ENCODE measurements at places on chromosomes 4 and X. TPM values are rescaled to one million over a fixed set of nuclear protein-coding genes. Genes with fewer than 3 reads are reported as not detected.

DNA sequence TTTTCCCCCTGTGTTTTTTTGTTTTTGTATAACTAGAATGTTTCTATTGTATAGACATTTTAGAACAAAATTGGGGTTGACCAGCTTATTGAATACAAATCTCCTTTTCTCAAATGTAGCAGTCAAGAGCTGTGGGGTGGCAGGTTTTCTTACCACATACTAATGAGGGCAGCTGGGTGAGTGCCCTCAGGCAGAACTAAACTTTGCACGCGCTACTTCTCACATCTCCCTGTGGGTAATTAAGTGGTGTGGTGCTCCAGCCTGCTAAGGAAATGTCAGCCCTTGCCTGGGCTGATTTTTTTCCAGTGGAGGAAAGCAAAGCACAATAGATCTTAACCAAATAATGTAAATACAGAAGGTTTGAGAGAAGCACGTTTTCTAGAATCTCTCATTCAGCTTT, 717.6 kb upstream of the TENM3 start:
- DNase-seq, result no peak

DNA sequence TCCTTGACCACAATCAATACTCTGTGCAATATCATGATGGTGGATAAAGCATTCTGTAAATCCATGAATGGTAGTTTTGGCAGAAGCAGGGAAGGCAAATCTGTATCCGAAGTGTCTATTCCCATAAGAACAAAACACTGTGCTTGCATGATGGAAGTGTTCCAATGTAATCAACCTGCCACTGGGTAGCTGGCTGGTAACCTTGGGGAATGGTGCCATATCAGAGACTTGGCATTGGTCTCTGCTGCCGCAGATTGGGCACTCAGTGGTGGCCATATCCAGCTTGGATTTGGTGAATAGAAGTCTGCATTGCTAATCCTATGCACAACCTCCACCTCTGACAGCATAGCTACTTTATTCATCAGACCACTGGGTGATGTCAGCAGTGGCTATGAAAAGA, 114.3 kb upstream of the EMCN start:
- no peak for DNase-seq

DNA sequence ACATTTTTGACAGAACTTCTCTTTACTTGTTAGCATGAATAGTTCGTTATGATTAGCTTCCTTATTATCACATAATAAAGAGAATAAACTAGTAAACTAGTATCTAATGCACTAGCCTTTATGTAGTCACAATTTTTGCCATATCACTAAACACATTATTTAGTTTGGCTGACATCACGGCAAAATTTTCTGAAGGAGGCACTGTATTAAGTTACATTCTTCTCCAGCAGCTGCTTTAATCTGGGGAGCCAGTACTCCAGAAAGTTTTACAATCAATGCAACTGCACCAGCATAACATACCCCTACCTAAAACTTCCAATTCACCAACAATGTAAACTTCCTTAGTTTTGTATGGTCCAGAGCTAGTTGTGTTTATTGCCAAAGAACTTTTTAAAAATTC, 87.8 kb downstream of the FIP1L1 start:
- DNase-seq, result peak; percentile 65

- peak; percentile 42 for DNase-seq
Observed at GRCh38 chr4:40311811-40312346, 23.3 kb upstream of the CHRNA9 start.

GRCh38 chr4:95249426-95250021, 299.2 kb downstream of the UNC5C start:
- no peak for DNase-seq

- no peak for DNase-seq
Observed at GRCh38 chr4:57490520-57491255, 380.5 kb upstream of the IGFBP7 start.

GRCh38 chr4:45293335-45293734, 567.0 kb upstream of the GNPDA2 start:
- DNase-seq, result no peak

GIMD1 gene
- not detected for total RNA-seq

- DNase-seq, result no peak
Observed at GRCh38 chr4:151679231-151679630, 81.6 kb downstream of the GATB start.

GRCh38 chr4:89000844-89001360, 56.1 kb downstream of the FAM13A start:
- DNase-seq, result peak; percentile 49

ENOX2 gene
- total RNA-seq, result 9.2 TPM

DNA sequence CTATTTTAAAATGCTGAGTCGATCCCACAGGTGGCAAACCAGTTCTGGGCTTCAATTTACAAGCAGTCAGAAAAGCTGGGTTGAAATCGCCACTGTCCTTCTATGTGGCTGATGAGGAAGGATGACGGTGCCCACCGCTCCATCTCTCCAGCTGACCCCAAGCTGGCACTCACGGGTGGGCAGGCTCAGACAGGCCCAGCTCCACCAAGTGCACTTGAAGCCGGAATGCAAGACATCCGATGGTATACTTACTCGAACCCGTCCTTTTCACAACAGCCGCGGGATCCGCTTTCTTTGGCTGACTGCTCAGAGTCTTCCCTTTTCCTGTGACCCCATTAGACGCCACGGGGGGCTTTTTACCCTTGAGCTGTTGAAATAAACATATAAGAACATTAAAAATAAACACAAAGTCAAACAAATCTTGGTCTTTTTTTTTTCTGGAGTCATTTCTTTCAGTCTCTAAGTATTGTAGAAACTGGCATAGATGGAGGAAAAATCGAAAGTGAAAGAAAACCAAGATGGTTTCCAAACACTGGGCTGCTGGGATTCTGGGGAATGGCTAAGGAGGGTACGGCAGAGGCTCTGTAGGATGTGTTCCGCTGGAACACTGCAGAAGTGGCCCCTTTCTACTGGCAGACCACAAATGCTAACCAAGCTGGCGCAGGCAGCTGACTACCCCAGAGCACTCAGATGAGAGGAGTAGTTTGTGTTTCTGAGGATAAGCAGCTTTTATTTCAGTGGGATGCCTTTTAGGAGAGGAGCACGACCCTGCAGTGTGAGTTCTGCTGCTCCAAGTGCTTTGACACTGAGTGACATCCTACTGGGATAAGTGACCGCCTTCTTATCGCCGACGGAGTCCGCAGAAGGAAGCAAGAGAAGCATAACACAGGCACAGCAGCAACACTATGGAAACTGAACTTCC, 160.9 kb downstream of the AFAP1 start:
- DNase-seq, result no peak

DIPK2B gene
- total RNA-seq, result 30.2 TPM

GLA gene
- 18.9 TPM for total RNA-seq

- no peak for DNase-seq
Observed at GRCh38 chr4:11376146-11376545, 52.5 kb downstream of the HS3ST1 start.

- DNase-seq, result no peak
Observed at GRCh38 chrX:18883234-18883960, 100.5 kb downstream of the PHKA2 start.

GRCh38 chrX:68424719-68425118, 8.6 kb downstream of the OPHN1 start:
- DNase-seq, result no peak

DNA sequence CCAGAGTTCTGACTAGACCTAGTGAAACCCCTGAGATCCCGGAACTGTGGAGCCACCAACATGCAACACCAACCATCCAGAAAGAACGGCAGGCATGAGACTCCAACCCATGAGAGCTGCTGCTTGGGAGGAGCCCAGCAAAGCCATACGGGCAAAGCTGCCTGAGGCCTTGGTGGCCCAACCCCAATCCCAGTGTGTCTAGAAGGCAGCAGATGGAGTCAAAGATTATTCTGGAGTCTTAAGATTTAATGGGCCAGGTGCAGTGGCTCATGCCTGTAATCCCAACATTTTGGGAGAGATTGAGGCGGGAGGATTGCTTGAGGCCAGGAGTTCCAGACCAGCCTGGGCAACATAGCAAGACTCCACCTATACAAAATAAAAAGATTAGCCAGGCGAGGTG, 49.2 kb upstream of the PDK3 start:
- no peak for DNase-seq

- DNase-seq, result peak; percentile 41
Observed at GRCh38 chr4:108171339-108172230, 2.9 kb upstream of the LEF1 start.

GRCh38 chrX:21993265-21993664, 38.9 kb upstream of the PHEX start:
- no peak for DNase-seq

DNA sequence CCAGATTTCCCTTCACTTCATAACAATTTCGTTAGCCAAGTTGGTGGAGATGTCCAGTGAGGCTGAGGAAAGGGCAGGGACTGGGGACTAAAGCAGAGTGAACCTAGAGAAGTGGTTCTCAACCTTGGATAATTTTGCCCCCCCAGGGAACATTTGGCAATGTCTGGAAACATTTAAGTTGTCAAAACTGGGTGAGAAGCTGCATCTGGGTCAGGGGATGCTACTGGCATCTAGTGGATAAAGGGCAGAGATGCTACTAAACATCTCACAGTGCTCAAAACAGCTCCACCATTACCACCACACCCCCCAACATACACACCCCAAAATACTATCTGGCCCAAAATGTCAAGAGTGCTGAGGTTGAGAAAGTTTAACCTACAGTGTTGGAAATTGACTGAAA, 32.0 kb upstream of the FGF16 start:
- DNase-seq, result peak; percentile 4

GRCh38 chr4:148704291-148704690, 262.1 kb upstream of the NR3C2 start:
- DNase-seq, result no peak

BEX1 gene
- total RNA-seq, result 0.51 TPM

DNA sequence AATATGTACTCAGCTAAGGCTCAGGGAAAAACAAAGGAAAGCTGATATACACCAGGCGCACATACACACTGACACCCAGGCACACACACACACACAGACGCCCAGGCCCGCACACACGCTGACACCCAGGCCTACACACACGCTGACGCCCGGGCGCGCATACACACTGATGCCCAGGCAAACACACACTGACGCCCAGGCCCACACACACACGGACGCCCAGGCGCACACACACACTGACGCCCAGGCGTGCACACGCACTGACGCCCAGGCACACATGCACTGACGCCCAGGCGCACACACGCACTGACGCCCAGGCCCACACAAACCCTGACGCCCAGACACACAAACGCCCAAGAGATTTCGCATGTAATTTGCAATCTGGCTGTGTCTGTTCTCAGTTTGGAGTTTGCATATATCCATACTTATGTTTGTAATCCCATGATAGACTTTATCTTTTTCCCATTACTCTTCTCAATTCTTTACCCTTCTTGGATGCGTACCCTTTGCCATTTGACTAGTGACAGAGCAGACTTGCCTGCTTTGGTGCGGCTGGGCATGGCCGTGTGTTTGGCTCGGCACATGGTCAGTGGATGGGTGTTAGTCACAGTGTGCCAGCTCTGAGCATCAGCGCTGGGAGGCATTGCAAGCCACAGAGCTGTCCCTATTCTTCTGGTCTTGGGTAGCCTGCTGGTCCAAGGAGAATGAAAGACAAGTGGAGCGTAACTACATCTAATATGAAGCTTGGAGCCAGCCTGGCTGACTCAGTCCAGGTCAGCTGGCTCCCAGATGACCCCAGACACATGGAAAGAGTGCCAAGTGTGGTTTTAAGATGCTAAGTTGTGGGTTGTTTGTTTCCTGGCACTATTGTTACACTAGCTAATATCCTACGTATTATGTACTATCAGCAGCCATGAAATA, 632.4 kb upstream of the ZFP42 start:
- DNase-seq, result no peak

- no peak for DNase-seq
Observed at GRCh38 chr4:26326791-26327190, 6.0 kb downstream of the RBPJ start.

DNA sequence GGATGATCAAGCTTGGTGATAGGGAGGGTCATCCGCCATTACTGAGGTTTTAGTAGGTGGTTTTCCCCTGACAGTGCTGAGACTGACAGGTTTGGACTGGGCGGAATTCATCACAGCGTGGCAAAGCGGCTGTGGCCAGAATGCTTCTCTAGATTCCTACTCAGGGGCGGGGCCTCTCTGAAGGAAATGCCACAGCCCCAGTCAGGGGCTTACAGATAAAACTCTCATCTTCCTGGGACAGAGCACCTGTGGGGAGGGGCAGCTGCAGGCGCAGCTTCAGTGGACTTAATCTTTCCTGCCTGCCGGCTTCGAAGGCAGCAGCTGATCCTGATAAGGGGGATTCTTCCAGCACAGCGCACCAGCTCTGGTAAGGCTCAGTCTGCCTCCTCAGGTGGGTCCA, 316.7 kb downstream of the RPA4 start:
- DNase-seq, result no peak

- no peak for DNase-seq
Observed at GRCh38 chrX:110569506-110569905, 210.9 kb downstream of the RTL9 start.

GRCh38 chr4:119984996-119985395, 81.7 kb downstream of the MAD2L1 start:
- DNase-seq, result peak; percentile 52

DNA sequence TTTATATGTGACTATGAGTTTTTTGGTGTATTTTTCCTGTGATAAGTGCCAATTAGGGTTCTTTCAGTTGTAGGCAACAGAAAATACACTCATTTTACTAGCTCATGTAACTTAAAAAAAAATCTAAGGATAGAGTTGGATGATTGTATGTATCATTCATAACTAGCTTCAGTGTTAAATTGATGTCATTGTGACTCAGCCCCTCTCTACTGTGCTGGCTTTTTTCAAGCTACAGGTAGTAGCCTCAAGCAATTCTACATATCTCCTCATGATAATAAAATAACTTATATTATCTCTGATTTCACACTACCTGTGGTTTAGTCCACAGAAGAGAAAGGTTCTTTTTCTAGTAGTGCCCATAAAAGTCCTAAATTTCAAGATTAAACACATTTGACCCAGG, 11.9 kb downstream of the WDR17 start:
- DNase-seq, result no peak

DNA sequence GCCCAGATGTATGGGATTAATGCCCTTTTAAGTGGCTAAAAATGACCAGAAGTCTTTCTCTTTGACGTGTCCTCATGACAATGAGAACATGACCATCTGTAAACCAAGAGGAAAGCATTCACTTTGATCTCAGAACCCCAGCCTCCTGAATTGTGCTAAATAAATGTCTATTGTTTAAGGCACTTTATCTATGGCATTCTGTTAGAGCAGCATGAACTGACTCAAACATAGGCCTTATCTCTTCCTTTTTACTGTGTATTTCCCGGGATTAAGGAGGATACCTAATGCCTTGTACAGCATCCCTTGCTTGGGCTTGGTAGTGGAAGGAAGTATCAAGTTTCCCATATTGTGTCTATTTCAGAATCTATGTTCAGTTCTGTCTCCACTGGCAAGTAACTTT, 47.2 kb upstream of the HS3ST1 start:
- no peak for DNase-seq

NSUN7 gene
- 3.5 TPM for total RNA-seq

GRCh38 chrX:63754136-63754859, 30.7 kb downstream of the ARHGEF9 start:
- DNase-seq, result no peak

DNA sequence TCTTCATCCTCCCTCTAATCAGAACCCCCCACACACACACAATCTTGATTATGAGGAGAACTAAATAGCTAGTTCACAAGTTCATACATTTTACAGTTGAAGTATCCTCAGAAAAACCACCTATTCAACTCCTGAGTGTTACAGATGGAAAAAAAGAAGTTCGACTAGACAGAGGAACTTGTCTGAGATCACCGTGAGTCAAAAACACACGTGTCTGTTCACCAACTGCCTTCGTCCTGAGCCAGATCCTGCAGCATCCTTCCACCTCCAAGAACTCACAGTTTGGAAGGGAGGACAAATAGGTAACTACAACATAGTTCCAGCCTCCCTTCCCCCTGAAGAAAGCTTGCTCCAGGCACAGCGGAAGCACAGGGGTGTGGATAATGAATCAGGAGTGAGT, 19.0 kb upstream of the IRAK1 start:
- no peak for DNase-seq

- DNase-seq, result no peak
Observed at GRCh38 chr4:147960971-147961370, 229.1 kb downstream of the ARHGAP10 start.

All from tongue (tissue), 3 donors.